ENCODE measurements at places on chromosomes 11 and 22.

GRCh38 chr11:129260750-129261149 is 68.6 kb upstream of the ARHGAP32 start:
- no peak for DNase-seq

DNA sequence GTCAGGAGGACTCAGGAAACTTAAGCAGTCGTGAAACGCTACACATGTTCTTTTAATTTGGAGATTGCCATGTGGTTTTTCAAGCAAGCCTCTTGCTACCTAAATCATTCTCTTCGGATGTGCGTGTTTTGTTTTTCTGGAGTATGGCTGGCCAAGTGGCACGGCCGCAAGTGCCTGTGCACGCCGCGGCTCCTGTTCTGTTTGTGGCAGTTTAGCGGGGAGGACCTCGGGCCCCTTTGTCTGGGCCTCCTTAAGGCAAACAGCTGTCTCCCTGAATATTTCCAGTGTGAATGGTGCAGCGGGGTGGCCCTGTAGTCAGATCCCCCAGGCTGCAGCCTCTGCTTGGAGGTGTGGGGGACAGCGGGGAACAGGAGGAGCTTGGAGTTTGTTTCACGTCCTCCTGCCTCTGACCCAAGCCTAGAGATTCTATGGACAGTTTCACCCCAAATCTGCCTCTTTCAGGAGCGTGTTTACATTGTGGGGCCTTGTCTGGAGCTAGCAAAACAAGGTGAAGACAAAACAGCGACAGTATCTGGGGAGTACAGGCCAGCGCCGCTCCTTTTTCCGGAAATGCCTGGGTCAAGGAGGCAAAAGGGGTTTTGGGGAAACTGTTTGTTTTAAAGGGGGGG is 1.3 kb downstream of the LRP5 start:
- no peak for DNase-seq

DNA sequence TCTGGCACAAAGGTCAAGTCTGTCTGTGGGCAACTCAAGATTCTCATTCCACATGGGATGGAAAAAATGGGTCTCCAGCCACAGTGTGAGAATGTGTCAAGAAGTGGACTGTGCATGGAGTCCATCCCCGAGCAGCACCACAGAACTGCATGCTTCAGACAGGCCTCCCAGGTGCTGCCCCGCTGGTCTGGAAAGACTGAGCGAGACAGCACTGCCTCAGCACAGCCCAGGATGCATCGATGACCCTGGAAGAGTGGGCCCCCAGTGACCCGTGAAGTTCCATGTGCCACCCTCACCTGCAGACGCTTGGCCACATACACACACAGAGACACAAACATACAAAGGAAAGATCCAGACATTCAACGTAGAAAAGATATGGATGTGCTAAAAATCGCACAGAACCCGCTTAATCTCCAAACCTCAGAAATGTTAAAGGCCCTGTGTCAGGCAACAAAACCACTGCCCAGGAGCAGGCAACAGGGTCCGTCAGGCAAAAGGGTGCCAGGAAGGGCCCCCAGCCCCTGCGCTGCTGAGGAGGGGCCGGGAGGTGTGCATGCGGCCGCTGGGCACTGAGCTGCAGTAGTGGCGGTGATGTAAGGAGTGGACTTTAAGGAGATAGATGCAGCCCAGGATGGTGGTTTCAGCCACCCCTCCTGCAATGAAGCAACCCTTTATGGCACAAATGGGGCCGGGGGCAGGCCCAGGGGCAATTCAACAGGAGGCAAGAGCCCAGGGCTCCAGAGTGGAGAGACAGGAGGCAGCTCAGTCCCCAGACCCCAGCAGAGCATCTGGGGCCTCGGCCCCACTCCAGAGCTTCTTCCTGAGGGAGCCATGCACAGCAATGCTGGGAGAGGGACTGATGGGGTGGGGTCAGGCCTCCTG is 84.7 kb downstream of the DGCR2 start:
- no peak for DNase-seq

DNA sequence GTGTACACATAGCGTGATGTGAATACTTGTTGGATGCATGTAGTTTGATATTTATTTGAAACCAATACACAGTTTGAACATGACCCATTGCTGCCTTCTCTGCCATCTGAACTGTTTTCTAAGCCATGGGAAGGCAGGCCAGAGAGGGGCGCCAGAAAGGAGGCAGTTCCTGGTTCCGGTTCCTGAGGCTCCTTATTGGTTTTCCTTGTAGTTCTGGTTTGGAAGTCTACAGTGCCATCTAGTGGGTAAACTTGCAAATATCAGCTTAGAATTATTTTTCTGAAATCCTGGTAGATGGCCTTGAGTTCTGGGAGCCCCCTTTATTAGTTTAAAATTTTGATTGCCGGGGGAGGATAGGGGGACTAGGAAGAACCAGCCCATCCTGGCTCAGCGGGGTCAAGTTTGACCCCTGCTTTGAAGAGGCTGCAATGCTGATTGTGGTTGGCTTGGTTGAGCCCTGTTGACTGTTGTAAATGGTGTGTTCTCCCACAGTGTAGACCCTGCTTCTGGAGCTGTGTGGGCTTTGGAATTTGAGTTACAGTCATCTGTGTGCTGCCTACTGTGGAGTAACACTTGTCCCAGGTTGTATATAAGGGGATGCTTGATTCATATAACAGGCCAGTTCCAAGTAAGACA is 48.4 kb downstream of the GRAMD1B start:
- DNase-seq = no peak

DNA sequence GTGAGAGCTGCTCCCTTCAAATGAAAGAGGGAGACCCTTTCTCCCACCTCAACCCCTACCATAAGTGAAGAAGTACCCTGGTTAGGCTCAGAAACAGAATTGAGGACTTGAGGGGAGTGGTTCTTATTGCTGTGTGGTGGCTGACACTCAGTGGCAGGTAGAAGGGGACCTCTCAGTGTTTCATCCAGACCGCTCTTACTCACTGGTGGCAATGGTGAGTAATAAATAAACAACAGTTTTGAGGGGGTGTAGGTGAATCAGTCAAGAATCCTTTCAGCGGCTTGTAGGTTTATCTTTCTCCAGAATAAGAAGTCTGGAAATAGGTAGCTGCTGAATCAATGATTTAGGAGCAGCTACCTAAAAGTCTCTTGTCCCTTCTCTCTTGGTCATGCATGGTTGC is 403.4 kb upstream of the B3GAT1 start:
- DNase-seq = no peak

DNA sequence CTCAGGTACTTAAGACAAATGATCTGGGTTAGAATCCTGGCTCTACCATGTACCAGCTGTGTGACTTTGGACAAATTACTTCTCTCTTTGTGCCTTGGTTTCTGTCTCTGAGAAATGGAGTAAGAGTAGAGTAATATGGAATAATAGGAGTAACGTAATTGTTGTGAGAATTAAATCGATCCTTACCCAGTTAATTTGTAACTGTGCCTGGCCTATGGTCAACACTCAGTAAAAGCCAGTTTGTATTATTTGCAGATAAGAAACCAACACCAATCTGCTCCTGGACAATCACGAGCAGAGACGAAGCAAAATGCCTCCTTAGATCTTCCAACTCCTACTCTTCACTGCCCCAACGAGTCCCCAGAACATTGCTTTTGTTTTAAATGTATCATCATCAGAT is 266.7 kb downstream of the DCDC1 start:
- no peak for DNase-seq

DNA sequence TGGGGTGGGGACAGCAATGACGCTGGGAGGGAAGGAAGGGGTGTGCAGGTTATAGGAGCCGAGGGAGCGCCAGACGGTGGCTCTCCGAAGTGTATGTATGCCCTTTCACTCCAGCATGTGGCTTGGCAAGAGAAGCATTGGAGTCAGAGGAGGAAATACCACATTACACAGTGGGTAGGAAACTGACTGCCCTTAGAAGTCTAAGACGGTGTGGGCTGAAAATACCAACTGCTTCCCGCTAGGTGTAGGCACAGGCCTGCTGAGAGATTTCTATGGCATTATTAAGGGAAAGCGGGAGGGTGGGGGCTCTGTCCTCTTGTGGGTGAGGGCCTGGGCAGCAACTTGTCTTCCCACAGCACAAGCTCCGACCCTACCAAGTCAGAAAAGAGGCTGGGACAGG is 44.7 kb downstream of the CACNG2 start:
- DNase-seq = no peak

DNA sequence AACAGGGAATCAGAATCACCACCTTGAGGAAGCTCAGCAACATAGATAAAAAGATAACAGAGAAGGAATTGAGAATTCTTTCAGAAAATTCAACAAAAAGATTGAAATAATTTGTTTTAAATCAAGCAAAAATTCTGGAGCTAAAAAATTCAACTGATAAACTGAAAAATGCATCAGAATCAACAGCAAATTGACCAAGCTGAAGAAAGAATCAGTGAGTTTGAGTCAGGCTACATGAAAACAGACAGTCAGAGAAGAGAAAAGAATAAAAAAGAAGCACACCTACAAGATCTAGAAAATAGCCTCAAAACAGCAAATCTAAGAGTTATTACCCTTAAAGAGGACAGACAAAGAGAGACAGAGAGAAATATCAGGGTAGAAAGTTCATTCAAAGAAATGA is 28.8 kb downstream of the BTG4 start:
- no peak for DNase-seq

DNA sequence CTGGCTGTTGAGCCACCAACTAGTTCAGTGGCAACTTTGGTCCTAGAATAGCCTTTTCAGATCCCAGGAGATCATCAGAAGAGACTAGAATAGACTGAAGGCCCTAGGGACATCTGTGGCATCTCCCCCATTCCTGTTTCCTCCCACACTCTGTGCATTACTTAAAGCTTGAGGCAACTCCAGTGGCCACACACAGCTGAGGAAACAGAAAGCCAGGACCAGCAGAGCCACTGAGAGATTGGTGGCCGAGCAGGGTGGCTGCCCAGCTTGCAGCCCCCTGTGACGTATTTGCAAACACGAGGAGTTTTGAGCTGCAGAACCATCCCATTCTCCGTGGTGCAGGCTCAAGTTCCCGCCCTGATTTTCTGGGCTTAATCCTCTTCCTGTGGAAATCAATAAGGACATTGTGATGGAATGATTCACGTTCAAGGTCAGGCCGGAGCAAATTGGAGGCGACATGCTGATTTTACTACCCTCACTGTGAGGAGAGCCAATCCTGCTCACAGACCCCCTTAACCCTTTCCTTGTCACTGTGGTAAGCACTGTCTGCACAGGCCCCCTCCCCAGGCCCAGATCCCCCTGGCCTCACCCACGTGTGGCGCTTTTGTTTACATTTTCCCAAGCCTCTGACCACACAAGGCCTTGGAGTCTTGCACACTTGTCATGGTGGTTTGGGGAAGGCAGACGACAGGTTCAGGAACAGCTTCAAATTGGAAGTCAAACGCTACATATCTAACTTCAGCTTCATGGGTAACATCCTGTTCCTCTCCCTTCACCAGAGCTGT is 69.1 kb upstream of the MYOD1 start:
- DNase-seq = no peak

DNA sequence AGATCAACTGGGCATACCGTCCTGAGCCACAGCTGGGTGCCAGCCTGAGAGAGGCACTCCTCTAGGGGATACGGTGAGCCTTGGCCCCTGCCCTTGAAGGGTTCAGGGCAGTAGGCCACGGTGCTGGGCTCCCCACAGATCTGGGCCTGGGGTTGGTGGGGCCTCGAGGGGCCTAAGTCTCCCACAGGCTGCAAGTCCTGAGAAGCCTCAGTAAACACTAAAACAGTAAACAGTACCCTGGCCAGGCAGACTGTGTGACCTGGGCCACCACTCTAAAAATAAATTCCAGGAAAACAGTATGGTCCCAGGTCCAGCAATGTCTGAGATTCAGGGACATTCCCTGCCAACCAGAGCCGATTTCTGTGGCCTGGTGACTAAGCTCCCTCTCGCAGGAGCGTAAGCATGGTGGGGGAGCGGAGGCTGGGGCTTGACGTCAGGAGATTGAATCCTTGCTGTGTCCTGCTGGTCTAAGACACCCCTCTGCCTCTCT is 2.3 kb upstream of the RHOD start:
- no peak for DNase-seq

- DNase-seq = peak; percentile 67
These were observed 99.1 kb downstream of the CD44 start for GRCh38 chr11:35237860-35238715.

DNA sequence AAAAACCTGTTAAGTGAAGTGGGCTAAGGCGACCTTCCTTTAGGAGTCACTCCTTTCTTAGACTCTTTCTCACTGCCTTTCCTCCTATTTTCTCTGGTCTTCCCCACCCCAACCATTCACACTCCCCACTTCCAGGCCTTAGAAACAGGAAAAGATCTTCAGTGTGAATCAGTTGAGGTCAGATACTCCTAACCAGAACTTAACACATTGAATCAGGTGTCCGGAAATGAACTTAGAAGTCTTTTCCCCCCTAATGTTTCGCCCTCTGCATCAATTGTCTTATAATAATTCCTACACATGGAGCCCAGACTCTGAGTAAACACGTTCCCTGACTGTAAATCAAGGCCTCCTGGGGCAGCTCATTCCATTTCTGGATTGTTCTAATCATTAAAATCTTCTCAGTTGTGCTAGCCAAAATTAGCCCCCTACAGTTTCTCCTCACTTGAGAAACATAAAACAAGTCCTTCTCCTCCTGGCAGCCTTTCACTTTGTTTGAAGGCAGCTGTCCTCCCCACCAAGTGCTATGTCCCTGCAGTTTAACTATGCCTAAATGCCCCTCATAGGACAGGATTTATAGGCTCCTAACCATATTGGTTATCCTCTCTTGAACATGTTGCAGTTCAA is 32.7 kb upstream of the USP47 start:
- no peak for DNase-seq

GRCh38 chr11:118929501-118930093 is 3.9 kb upstream of the BCL9L start:
- DNase-seq = peak; percentile 60

DNA sequence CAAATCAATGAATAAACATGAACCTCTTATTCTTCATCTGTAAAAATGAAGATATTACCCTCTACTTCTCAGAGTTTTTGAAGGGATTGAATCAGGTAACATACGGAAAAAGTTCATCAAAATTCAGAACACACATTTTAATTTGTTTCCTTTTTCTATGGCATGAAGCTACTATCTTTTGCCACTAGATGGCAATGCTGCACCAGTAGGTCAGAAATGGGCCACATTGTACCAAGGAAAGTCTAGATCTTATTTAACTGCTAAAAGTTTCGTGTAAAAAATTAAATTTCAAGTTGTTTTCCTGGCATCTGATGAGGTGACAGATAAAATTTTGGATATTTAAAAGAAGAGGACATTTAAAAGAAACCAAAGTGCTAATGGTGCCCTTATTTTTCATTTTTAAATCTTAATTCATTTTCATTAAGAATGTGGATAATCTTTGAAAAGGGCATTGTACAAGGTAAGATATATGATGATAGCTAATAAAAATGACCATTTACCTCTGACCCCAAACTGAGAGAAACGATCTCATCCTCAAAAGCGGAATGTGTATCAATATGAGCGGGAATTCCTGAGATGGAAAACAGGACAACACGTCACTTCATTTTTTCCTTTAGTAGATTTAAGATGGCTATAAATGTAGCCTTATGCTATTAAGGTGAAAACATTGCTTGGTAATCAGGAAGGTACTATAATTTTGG is 16.1 kb downstream of the ALKBH8 start:
- no peak for DNase-seq

DNA sequence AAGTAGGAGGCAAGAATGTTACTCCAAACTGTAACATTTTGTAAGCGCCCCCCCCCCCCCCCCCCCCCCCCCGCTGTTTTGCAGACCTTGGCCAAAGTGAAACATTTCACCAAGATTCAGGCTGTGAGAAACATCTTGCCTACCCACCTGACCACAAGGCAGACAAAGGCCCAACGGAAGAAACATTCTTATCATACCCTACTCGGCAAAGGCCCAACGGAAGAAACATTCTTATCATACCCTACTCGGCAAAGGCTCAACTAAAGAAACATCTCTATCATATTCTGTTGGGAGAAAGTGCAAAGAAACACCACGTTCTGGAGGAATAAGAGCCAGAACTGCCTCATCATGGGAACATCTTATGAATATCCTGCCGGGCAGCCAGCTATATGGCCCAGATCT is 117.1 kb downstream of the JRKL start:
- DNase-seq = no peak

All from stimulated activated CD4-positive, alpha-beta T cell treated with anti-CD3 and anti-CD28 coated beads, Interleukin-2, amount 100 ng/mL, for 48 hours (primary cell).